Epithelial cell of proximal tubule (primary cell): ENCODE measurements at places on chromosomes 1 and 21. TPM values are rescaled to one million over a fixed set of nuclear protein-coding genes. Genes with fewer than 3 reads are reported as not detected.

DNA sequence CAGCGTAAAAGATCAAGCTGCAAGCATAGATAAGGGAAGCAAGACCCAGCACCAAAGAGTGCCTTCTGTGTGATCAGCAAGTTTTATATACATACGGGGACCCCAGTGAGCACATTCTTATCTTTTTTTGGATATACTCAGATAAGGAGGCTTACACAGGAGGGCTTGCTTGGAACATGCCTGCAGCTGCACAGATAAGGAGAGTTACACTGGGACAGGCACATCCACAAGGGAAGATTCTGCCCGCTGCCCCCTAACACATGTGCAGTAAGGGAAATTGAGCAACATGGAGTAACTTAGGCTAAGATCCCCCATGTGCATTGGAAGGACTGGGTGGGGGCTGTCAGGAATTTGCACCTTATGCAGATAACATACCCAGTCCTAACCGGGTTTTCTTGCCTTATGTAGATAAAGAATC lies 1334.8 kb downstream of the MRPL39 start:
- DNase-seq = no peak

GRCh38 chr1:153389973-153390879 lies 647 bp downstream of the S100A8 start:
- no peak for DNase-seq

Gene CEP170
- total RNA-seq = 49.9 and 58.5 TPM in 2 replicates

Gene FABP3
- 10.2 and 21.7 TPM in 2 replicates for total RNA-seq
